ENCODE measurements at places on chromosomes 11 and 22.

DNA sequence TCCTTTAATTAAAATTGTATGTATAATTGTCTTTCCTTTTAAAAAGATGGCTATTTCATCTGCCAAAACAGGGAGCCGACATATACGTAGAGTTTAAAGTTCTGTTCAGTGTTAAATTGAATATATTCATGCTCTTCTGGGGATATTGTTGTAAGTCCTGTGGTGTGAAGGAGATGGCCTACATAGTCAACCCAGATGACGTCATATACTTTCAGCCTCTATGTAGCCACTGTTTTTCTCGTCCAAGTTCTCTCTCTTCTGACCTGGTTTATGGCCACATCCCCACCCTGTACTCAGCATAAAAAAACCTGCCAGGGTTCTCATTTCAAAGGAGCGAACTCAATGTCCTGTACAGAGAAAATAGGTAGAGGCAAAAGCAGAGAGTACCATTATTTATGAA, 509.4 kb upstream of the ARHGAP42 start:
- no peak overlapping the region for H3K4me3 ChIP-seq
- H3K4me1 ChIP-seq, result no peaks in the 10 kb centered on the region
- H3K27me3 ChIP-seq, result no peaks in the 10 kb centered on the region
- no peak for DNase-seq

- no peaks in the 10 kb centered on the region for H3K36me3 ChIP-seq
- H3K27me3 ChIP-seq, result peaks cover 4% of the 10 kb centered on the region
- H3K27ac ChIP-seq, result no peak overlapping the region
- H3K4me1 ChIP-seq, result peaks cover 3% of the 10 kb centered on the region
- no peak overlapping the region for H3K4me3 ChIP-seq
These were observed 60.8 kb upstream of the ZBED5 start for GRCh38 chr11:10918698-10919097.

GRCh38 chr11:44014968-44015623, 32.7 kb upstream of the ACCSL start:
- no peaks in the 10 kb centered on the region for H3K36me3 ChIP-seq
- peaks cover 16% of the 10 kb centered on the region for H3K27me3 ChIP-seq
- no peak overlapping the region for H3K4me3 ChIP-seq
- DNase-seq, result no peak
- no peaks in the 10 kb centered on the region for H3K4me1 ChIP-seq

DNA sequence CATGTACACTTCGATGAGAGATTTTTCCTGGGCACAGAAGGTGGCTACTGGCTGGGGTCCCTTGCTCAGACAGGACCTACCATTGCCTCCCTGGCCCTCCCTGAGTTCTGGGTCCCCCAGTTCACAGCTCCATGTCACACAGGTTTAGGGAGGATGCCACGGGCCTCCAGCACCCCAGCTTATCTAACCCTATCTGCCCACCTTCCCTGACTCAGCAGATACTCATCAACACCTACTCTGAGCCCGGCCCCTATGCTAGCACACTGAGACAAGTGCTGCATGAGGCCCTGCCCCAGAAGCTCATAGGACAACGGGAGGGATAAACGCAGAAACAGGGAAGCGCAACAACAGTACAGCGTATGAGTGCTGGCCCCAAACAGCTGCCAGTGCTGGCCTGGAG, 9.6 kb downstream of the NAGA start:
- DNase-seq, result no peak
- H3K36me3 ChIP-seq, result peaks cover 62% of the 10 kb centered on the region
- no peak overlapping the region for H3K4me3 ChIP-seq
- H3K27me3 ChIP-seq, result peaks cover 2% of the 10 kb centered on the region
